ENCODE measurements at places on chromosomes 4 and X.

- no peak within 1 kb of the TSS for H3K27ac ChIP-seq
- no peak within 1 kb of the TSS for H3K4me3 ChIP-seq
- no peaks in the 10 kb centered on the region for H3K27me3 ChIP-seq
Measured at GRCh38 chrX:124332481-124333424, at the start of gene TEX13D. Gene TEX13D (plus strand): TSS chrX:124332660. CDS start chrX:124332918, 258 bp downstream.

- peaks cover 3% of the 10 kb centered on the region for H3K4me1 ChIP-seq
- H3K27ac ChIP-seq = no peak overlapping the region
- no peaks in the 10 kb centered on the region for H3K36me3 ChIP-seq
- no peak overlapping the region for H3K4me3 ChIP-seq
- DNase-seq = no peak
Measured at GRCh38 chr4:122584519-122584918, 36.3 kb downstream of the IL21 start.

DNA sequence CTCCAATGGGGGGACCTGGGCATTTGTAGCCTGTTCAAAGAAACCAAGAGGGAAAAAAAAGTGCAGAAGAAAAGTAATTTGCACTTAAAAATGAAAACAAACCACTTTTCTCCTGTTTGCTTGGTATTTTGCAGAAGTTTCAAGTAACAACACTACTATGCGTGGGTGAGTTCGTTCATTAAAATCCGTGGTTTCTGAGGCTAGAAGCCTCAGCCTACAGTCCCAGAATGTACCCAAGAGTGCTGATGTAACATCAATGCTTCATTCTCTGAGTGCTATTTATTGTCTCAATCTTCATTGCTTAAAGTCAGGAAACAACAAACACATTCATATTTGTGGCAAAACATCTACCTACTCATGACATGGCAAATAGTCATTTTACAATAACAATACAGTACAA lies 29.2 kb downstream of the LGI2 start:
- H3K4me1 ChIP-seq = no peaks in the 10 kb centered on the region
- no peak overlapping the region for H3K4me3 ChIP-seq
- no peak overlapping the region for H3K27ac ChIP-seq
- no peaks in the 10 kb centered on the region for H3K27me3 ChIP-seq
- H3K36me3 ChIP-seq = no peaks in the 10 kb centered on the region
- DNase-seq = no peak

GRCh38 chrX:19824603-19825002 lies 62.8 kb downstream of the SH3KBP1 start:
- H3K4me1 ChIP-seq = peaks cover 6% of the 10 kb centered on the region
- H3K27ac ChIP-seq = no peak overlapping the region
- H3K36me3 ChIP-seq = no peaks in the 10 kb centered on the region
- H3K4me3 ChIP-seq = no peak overlapping the region
- peaks cover 2% of the 10 kb centered on the region for H3K27me3 ChIP-seq

DNA sequence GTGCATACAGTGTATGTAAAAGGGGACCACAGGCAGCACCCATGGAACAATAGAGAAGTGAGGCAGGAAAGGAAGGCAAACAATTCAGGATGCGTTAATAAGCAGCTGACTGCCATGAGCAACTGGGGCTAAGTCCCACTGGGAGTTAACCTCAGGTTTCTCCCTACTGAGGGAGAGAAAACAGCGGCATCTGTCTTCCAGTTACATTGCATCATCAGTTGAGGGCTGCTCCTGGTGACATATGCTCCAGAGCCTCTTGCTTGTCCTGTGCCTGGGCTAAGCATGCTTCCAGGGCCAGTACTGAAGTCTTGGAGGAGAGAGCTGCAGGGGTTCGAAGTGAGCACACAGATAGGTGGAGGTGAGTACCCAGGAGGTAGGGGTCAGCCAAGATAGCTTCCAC lies 24.3 kb downstream of the RAI2 start:
- no peak overlapping the region for H3K4me3 ChIP-seq
- H3K27ac ChIP-seq = no peak overlapping the region
- peaks cover 22% of the 10 kb centered on the region for H3K27me3 ChIP-seq
- H3K36me3 ChIP-seq = no peaks in the 10 kb centered on the region

GRCh38 chr4:128310266-128310697 lies 22.7 kb upstream of the PGRMC2 start:
- H3K36me3 ChIP-seq = no peaks in the 10 kb centered on the region
- H3K4me3 ChIP-seq = no peak overlapping the region
- no peak for DNase-seq
- no peaks in the 10 kb centered on the region for H3K4me1 ChIP-seq

DNA sequence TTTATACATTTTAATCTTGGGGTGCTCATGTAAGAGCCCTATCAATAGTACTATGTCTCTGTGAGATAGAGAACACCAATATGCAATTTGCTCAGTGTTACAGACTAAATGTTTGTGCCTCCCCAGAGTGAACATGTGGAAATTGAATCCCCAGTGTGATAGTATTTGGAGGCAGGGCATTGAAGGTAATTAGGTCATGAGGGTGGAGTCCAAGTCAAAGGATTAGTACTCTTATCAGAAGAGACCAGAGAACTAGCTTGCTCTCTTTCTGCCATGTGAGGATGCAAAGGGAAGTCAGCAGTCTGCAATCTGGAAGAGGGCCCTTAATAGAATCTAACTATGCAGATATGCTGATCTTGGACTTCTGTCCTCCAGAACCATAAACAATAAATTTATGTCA lies 1317.0 kb downstream of the STIM2 start:
- H3K36me3 ChIP-seq = no peaks in the 10 kb centered on the region
- no peaks in the 10 kb centered on the region for H3K27me3 ChIP-seq

All from spinal cord (tissue), 10 donors.